Adrenal gland (tissue), 19 donors: ENCODE measurements at places on chromosomes 4 and X. TPM values are rescaled to one million over a fixed set of nuclear protein-coding genes. Genes with fewer than 3 reads are reported as not detected.

SOD3 gene
- total RNA-seq = 55.6 TPM

NLGN4X gene
- 1.1 TPM for total RNA-seq

GPR50 gene
- not detected for total RNA-seq

HHIP gene
- 10.8 TPM for total RNA-seq

DKC1 gene
- total RNA-seq = 48.6 TPM

GRCh38 chr4:101065935-101066485 is 281.3 kb downstream of the PPP3CA start:
- H3K27me3 ChIP-seq = no peaks in the 10 kb centered on the region
- H3K4me3 ChIP-seq = no peak overlapping the region
- H3K27ac ChIP-seq = no peak overlapping the region
- no peaks in the 10 kb centered on the region for H3K36me3 ChIP-seq

GRCh38 chr4:149166365-149166764 is 649.3 kb downstream of the IQCM start:
- H3K4me3 ChIP-seq = no peak overlapping the region
- H3K27ac ChIP-seq = no peak overlapping the region
- H3K4me1 ChIP-seq = no peaks in the 10 kb centered on the region
- H3K27me3 ChIP-seq = no peaks in the 10 kb centered on the region

- DNase-seq = no peak
- no peaks in the 10 kb centered on the region for H3K4me1 ChIP-seq
- no peaks in the 10 kb centered on the region for H3K27me3 ChIP-seq
- H3K27ac ChIP-seq = no peak overlapping the region
Observed at GRCh38 chrX:97524340-97524739, 640.6 kb downstream of the RPA4 start.

- no peak overlapping the region for H3K27ac ChIP-seq
- H3K27me3 ChIP-seq = peaks cover 5% of the 10 kb centered on the region
- no peaks in the 10 kb centered on the region for H3K4me1 ChIP-seq
- no peak for DNase-seq
Observed at GRCh38 chrX:47278691-47279090, 45.9 kb downstream of the USP11 start.

DNA sequence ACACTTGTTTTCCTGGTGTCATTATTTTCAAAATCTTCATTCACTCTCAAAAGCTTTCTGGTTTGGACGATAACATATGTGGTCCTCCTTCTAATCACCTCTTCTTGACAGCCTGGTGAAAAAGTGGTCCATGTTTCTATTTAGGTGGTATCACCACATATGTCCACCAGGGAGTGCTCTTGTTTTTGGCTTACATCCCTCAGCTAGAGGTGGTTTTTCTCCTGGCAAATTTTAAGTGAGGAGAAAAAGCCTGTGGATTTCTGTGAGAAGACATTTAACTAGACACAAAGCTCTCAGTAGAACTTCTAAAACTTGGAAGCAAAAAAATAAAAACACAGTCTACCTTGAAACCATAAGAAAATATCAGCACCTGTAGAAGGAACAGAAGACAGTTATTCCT is 58.0 kb upstream of the FRMPD4 start:
- peaks cover 8% of the 10 kb centered on the region for H3K27me3 ChIP-seq
- H3K36me3 ChIP-seq = no peaks in the 10 kb centered on the region

GRCh38 chr4:26873391-26874026 is 12.9 kb downstream of the STIM2 start:
- H3K27me3 ChIP-seq = no peaks in the 10 kb centered on the region
- no peak overlapping the region for H3K4me3 ChIP-seq
- no peak for DNase-seq
- H3K36me3 ChIP-seq = no peaks in the 10 kb centered on the region

GRCh38 chr4:67437974-67438713 is 107.2 kb downstream of the CENPC start:
- H3K27me3 ChIP-seq = no peaks in the 10 kb centered on the region
- H3K4me1 ChIP-seq = no peaks in the 10 kb centered on the region
- H3K4me3 ChIP-seq = no peak overlapping the region
- no peaks in the 10 kb centered on the region for H3K36me3 ChIP-seq
- DNase-seq = no peak
- no peak overlapping the region for H3K27ac ChIP-seq

GRCh38 chr4:13921805-13922204 is 294.3 kb upstream of the BOD1L1 start:
- no peaks in the 10 kb centered on the region for H3K27me3 ChIP-seq
- peak; percentile 10 for DNase-seq
- H3K27ac ChIP-seq = no peak overlapping the region
- no peaks in the 10 kb centered on the region for H3K36me3 ChIP-seq

GRCh38 chr4:54268151-54268550 is 39.1 kb downstream of the PDGFRA start:
- no peak overlapping the region for H3K27ac ChIP-seq
- H3K36me3 ChIP-seq = peaks cover 3% of the 10 kb centered on the region
- no peak for DNase-seq
- H3K4me1 ChIP-seq = no peaks in the 10 kb centered on the region
- H3K4me3 ChIP-seq = no peak overlapping the region
- H3K27me3 ChIP-seq = no peaks in the 10 kb centered on the region

- no peaks in the 10 kb centered on the region for H3K4me1 ChIP-seq
- H3K4me3 ChIP-seq = no peak overlapping the region
- no peaks in the 10 kb centered on the region for H3K36me3 ChIP-seq
- no peaks in the 10 kb centered on the region for H3K27me3 ChIP-seq
- H3K27ac ChIP-seq = no peak overlapping the region
Observed at GRCh38 chrX:3728454-3728853, 15.0 kb upstream of the PRKX start.

GRCh38 chr4:1579001-1579900 is 104.9 kb downstream of the FAM53A start:
- DNase-seq = peak; percentile 74
- H3K27ac ChIP-seq = peak overlapping the region; percentile 92

GRCh38 chrX:23797371-23798128 is 14.6 kb downstream of the SAT1 start:
- H3K27me3 ChIP-seq = peaks cover 2% of the 10 kb centered on the region
- no peak overlapping the region for H3K27ac ChIP-seq
- H3K4me3 ChIP-seq = no peak overlapping the region
- no peak for DNase-seq
- H3K4me1 ChIP-seq = no peaks in the 10 kb centered on the region
- no peaks in the 10 kb centered on the region for H3K36me3 ChIP-seq
